ENCODE measurements at places on chromosomes 12 and 14.
A peak's percentile ranks its signal among the peaks of the same experiment; 100 is the strongest.

DNA sequence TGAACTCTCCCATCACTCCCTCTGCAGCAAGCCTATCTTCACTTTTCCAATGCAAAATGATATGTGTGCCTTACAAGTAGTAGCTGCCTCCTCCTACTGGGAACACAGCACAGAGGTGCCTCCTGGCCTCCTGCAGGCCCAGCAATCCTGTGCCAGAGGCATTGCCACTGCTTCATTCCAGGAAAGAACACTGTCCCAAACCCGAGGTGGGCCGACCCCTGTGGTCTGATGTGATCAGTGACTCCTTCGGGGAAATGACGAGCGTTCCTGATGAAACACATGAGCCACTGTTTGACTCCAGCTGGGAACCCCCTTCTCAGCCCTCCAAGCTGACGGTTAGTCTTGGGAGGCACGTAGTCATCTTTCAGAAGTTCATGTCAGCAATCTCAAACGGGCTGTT is 19.5 kb downstream of the PSMC1 start:
- DNase-seq = no peak

GRCh38 chr14:102182936-102183619 is 43.4 kb downstream of the WDR20 start:
- no peak for DNase-seq

DNA sequence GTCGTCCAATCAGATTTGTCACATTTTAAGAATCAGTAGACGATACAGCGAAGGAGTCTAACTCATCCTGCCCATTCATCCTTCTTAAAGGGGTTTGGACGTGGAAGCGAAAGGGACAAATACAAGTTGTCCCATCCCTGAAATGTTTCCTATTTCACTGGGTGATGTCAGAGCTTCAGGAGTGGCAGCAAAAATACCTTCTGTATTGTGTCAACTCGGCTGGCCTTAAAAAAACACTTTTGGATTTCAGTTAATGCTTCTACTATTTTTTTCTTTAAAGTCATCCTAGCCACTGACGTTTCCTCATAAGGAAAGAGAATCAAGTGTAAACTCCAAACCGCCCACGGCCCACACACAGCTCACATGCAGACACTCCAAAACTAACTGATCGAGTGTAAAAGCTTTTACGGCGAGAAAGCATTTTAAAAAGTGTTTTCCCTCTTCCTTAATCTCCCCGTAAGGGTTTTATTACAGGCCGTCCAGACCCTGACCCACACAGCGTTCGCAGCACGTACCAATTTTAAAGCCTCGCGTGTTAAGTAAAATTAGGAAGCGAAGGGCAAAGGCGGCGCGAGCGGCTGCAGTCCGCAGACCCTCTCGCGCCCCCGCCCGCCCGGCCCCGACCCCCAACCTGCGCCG is 593 bp downstream of the CFL2 start:
- peak; percentile 46 for DNase-seq

DNA sequence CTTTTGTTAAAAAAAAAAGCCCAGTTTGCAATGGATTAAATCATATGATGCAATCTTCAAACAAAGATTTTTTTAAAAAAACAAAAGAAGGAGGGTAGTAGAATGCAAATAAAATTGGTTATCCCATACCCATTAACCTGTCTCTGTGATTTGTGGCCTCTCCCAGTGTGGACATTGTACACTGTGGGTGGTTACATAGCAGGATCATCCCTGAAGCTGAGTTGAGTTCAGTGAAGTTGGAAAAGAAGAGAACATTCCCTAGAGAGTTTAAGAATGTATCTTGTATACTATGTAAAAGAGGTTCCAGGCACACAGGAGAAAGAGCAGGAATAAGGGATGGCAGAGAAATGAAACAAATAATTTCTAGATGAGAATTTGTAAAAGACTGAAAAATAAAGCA is 142.4 kb upstream of the SLC16A7 start:
- DNase-seq = no peak

DNA sequence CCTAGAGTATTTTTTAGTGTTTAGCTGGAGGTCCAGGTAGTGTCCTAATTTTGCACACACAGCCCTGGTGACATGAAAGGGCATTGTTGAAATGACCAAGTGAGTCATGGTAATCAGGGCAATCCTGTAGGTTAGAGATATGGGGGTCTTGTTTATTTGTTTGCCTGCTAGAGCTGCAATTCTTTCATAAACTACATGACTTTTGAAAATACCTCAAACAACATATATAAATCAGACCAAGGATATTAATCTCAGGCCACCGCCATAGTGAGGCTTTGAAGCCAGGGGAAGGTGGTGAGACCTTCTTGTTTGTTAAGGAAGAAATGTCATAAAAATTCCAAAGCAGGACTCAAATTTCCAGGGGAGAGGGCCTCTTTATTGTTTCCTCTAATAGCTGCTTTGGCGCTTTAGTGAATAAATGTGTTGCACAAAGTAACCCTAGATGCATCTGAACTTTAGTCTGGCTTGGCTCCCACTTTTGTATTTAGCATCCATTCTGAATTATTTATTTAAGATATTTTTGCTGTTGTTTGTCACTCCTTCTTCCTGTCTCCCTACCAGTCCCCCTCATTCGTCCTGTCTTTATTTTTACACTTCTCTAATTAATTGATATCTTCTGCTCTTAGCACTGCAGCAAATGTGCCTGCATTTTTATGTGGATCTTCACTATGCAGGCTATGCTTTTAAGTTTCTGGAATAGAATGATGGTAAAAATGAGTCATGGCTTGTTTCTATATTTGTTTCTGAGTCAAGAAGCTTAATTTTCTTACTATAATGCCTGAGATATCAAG is 430.3 kb downstream of the RAD51B start:
- no peak for DNase-seq

GRCh38 chr12:3149515-3150307 is 72.5 kb downstream of the TSPAN9 start:
- DNase-seq = no peak

DNA sequence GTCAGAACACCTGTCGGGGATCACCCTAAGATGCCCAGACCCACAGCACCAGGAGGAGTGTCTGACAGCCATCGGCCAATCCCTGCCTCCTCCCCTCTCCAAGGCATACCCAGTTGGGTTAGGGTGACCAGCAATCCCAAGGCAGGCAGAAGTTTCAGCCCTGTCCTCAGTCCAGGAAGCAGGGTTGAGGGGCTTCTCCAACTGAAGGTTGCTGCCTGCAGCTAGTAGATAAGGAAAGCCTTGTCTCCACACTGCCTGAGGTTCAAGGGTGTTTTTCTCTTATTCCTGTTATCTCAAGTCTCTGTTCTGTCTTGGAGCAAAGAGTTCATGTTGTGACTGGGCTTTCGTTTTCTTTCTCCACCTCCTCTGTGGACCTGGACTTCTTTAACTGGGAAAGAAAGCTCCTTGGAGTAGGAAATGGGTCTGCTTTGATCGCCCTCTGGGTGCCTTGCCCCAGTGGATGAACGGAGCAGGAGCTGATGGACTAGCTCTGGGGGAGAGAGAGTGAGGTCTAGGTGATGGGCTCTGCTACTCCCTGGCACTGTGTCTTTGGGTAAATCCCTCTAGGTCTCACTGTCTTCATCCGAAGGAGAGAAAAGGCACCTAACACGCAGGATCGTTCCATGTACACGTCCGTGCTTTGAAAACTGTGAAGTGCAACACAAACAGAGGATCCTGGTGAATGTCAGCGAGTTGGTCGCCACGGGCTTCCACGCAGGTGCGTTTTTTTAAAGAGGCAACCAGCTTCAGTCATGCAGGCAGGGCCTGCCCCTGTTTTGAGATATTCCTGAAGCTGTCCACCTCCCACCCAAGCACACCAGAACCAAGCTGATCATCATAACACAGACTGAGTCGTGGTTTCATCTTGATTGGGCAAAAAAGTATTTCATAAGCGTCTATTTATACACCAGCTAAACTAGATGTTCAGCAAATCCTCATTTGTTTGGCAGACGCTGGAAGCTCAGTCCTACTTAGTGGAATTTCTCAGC is 52.5 kb upstream of the FOXN3 start:
- DNase-seq = no peak

GRCh38 chr12:65339161-65339560 is 60.7 kb downstream of the MSRB3 start:
- no peak for DNase-seq

DNA sequence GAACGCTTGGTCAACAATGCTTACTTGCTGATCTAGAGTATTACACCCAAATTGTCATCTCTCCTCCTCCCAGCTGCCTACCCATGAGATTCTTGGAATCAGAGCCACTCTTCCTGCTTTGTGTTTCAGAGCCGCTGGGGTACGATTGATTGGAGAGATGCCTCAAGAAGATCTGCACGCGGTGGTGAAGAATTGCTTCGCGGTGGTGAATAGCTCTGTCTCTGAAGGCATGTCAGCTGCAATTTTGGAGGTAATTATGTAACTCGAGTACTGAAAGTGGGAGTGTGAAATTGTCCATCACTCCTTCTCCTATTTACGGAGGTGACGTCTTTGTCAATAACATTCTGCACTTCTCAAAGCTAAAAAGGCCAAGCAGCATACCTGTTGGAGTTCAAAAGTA is 93.9 kb downstream of the GLT1D1 start:
- DNase-seq = no peak

All from renal cortex interstitium (tissue), 15 donors.